ENCODE measurements at places on chromosomes 2 and 18.

GRCh38 chr2:207487650-207488311, 42.0 kb upstream of the CREB1 start:
- ATAC-seq = no peak

DNA sequence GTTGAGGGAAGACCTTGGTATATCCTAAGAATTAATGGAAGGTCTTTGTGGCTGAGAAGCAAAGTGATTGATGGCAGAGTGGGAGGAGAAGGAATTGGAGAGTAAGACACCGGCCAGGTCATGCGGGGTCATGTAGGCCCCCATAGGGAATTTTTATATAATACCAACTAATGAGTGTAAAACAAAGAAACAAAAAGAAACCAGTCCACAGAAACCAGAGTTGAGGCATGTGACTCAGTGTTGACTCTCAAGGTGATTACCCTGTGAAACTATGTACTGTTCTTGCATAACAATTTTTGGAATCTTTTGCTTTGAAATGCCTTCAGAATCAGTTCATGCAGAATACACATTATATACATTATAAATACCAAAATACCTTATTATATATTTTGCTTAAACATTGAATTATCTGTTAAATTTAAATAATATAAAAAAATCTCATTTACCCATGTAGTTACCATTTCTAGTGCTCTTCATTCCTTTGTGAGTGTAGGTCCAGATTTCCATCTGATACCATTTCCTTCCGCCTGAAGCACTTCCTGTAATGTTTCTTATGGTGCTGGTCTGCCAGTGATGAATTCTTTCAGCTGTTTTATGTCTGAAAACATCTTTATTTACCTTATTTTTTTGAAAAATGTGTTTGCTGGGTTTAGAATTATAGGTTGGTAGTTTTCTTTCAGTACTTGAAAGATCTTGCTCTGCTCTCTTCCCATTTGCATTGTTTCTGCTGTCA, 8.6 kb downstream of the CLIP4 start:
- peak; percentile 89 for ATAC-seq

DNA sequence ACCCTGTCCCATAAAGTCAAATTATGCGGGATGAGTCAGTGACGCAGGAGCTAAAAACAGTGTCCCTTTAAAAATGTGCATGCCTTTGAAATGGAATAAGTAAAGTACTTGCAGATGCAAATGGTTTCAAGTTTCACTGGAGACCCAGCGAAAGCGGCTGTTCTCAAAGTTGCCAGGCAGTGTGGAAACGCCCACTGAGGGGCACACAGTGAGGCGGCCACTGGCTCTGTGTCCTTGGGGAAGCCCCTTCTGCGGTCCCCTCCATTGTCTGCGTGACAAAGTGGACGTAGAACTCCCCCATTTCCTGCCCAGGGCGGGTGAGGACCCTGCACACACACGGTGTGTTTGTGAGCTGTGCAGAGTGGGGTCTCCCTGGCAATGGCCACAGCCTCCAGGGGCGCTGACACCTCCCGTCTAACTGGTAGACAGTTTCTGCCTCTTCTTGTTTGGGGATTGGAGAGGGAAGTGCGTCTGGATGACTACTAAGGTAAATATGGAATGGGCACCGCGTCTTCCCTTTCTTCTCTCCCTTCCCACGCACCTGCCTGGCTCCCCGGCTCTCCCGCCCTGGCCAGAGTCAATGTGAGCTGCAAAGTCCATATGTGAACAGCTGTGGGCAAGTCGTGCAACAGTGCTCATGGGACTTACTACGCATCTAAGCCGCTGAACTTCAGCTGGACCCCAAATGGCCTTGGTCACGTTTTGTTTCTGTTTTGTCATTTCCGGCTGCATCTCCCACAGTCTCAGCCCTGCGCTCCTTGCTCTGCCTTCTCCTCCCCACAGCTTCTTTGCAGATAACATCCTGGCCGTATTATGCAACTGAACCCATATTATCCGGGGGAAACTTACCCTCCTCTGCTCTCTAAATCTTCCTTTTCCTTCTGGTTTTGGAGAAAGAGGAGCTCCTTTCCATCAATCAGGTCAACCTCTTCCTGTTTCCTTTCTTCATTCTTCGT, 33.7 kb upstream of the ZNF516 start:
- ATAC-seq = no peak

DNA sequence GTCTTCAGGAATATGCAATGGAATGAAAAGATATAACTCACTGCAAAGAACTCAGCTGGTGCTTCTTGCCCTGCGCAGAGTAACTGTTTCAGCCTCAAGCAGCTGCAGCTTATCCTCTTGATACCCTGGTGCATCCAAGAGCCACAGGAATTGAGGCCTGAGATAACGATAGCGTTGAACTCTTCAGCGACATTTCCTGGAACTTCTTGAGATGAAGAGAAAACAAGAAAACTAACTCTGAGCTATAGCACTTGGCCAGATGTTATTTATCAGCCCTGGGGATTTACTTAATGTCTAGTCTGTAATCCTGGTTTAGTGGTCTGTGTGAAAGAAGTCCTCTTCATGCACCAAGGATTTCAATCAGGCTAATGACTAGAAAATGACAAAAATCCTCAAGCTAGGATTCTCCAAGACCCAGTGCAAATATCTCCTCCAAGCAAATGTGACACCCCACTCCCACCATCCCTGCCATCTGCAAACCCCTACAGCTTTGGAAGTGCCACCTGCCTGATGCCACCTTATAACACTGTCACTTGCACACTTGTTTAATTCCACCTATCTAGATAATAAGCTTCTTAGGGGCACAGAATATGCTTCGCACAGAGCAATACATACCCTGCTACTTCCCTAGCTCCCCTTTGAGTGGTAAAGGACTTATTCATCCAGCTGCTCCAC, 40.6 kb downstream of the EHD3 start:
- ATAC-seq = no peak

DNA sequence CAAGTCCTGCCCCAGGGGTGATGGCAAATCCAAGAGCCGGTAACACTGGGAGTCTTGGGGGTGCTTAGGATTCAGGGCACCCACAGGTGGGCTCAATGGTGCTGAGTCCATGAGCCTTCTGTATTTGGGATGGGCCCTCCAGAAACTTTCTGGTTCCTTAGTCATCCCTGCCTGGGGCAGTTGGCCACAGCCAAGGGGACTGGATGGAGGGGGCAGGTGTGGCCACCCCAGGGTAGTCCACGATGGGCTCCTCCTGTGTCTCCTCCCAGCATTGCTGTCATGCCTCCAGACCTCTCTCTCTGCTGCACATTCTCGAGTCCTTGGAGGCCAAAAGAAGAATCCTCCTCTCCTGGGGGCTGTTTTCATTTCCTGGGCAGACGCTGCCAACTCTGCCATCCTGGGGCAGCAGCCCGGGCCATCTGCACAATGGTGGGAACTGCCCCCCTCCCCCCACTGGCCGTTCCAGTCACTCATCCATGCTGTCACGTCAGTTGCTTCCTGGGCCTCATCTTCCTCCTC, 158.0 kb upstream of the TWIST2 start:
- ATAC-seq = no peak

- no peak for ATAC-seq
Observed at GRCh38 chr2:80126596-80127189, 177.9 kb downstream of the LRRTM1 start.

DNA sequence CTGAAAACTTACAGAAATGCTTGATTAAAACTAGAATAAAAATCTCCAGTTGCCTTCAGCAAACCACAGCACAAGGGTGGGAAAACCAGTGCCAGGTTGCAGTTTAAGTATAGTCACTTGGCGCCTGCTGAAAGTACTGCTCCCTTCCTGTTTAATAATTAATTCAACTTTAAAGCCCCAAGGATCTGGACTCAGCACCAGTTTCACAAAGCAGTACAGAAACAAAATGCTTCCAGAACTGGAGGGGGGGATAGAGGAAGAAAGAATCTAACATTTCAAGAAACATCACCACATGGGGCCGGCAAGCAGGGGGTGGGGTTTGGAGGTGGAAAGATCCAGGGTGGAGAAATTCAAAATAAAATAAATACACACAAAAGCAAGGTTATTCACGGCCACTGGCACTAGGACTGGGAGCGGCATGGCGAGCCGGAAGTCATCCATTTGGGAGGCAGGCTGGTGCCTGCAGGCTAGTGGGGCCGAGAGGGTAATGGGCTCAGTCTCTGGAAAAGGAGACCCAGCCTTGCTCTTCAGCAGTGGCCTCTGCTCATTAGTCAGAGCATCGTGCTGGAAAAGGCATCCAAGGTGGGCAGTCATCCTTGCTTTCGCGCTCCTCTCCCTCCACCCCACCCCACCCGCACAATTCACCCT, 85.8 kb downstream of the POU3F3 start:
- ATAC-seq = no peak

DNA sequence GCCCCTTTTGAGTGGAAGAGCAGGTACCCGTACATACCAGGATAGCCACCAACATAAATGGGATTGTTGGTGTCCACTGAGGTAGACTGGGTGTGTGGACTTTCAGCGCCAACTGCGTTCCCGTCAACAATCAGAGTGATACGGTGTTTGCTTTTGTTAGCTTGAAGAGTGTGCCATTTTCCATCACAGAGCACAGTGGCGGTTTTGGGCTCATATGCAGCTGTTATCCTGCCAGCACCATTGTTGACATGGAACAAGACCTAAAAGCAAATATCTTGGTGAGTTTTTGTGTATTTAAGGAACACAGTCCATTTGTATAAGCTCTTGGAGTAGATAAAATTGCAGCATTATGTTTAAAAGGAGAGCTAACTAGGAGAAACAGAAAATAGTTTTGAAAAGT, 174.5 kb downstream of the LAMA1 start:
- no peak for ATAC-seq

GRCh38 chr2:73122536-73122935, 9.8 kb upstream of the RAB11FIP5 start:
- ATAC-seq = no peak

- no peak for ATAC-seq
Observed at GRCh38 chr2:119184512-119184911, 26.0 kb upstream of the C1QL2 start.

- peak; percentile 84 for ATAC-seq
Observed at GRCh38 chr18:54263904-54264336, 5.4 kb upstream of the POLI start.

All from activated CD4-positive, CD25-positive, alpha-beta regulatory T cell treated with anti-CD3 and anti-CD28 coated beads, Interleukin-2, amount 50 U/mL, for 24 hours (primary cell).